Activated CD8-positive, alpha-beta memory T cell treated with anti-CD3 and anti-CD28 coated beads for 4 hours (primary cell): ENCODE measurements at places on chromosomes 7 and 10.

GRCh38 chr10:87038286-87038717 lies 18.2 kb downstream of the FAM25A start:
- no peak for DNase-seq

- no peak for DNase-seq
Measured at GRCh38 chr7:90455163-90456030, 14.0 kb upstream of the PTTG1IP2 start.

DNA sequence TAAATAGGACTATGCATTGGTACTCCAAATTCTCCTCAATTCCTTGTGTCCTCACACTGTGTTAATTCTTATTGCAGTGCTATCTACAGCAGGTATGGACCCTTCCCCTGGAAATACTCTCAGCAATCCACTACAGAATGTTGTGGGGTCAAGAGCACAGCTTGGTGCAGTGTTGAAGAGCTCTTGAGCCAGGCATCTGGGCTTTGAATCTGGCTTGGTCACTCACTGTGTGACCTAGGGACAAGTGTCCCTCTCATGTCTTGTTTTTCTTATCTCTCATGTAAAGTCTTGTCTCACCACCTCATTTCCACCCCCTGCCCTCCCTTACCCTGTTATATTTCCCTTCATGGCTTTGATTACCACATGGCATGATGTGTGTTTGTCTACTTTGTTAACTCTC lies 159.4 kb downstream of the RNLS start:
- DNase-seq: no peak

- no peak for DNase-seq
Measured at GRCh38 chr10:33739031-33739430, 404.6 kb upstream of the NRP1 start.

DNA sequence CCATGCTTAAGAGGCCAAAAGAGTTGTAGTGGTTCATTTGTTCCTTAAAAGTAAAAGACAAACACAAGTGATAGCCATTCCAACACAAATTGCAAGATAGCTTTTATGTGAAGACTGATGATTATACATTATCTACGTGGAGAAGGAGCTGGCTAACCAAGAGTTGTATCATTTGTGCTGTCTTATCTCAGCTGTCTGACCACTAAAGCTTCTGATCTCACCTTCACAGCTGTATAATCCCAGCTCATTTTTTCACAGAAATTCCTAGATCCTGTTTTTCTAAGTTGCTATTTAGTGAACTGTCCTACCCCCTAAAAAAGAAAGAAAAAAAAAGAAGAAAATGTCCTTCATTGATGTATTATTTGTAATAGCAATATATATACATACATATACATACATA lies 9.8 kb downstream of the USP6NL start:
- DNase-seq: no peak

GRCh38 chr7:125878235-125878956 lies 948.8 kb upstream of the POT1 start:
- no peak for DNase-seq

- no peak for DNase-seq
Measured at GRCh38 chr10:120477743-120478141, 20.7 kb downstream of the PLPP4 start.

DNA sequence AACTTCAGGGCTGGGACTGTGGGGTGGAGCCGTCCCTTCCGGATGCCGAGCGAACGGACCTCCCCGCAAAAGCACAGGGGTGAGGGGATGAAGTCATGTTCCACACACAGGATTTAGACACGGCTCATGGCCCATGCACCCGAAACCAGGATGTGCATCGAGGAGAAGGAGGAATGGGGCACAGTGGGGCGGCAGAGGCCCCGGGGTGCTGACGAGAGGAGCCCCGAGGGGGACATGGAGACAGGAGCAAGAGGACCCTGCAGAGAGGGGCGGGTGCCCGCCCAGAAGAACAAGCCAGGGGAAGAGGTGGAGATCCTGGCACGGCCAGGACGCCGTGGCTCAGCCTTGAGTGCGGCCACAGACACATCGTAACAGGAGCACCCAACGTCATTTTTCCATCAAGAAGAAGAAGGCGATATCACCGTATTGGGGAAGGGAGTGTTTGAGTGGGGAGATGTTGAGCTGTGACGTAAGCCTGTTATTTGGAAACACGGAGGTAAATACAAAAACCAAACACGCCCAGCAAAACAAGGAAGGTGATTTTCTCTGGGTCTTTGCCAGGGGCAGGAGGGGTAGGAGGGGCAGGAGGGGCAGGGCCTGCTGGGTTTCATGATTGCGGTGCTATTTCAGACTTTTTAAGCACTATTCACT lies 25.3 kb upstream of the FOXL3 start:
- no peak for DNase-seq

DNA sequence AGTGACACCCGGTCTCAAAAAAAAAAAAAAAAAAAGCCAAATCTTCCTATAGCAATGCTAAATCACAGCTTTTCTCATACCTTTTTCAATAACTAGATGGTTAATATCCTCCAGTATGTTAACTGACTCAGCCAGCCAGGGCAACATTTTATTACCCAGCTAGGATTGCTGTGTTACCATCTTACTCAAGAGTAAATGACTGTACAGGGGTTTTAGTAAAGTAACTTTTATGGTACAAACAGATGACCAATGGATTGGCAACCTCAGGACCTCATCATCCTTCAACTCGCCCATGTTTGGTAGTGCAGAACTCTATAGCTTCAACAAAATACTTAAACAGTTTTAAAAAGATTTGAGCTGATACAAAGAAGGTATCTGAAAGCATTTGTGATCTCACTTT lies 59.5 kb downstream of the HBP1 start:
- DNase-seq: no peak

DNA sequence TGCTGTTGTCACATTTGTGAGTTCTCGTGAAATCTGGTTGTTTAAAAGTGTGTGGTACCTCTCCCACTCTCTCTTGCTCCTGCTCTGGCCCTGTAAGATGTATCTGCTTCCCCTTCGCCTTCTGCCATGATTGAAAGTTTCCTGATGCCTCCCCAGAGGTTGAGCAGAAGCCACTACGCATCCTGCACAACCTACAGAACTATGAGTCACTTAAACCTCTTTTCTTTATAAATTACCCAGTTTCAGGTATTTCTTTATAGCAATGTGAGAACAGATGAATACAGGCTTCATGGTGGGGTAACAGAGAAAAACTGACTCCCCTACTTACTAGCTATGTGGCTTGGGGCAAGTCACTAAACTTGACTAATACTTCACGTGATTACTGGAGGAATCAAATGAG lies 18.0 kb upstream of the STEAP4 start:
- DNase-seq: no peak

DNA sequence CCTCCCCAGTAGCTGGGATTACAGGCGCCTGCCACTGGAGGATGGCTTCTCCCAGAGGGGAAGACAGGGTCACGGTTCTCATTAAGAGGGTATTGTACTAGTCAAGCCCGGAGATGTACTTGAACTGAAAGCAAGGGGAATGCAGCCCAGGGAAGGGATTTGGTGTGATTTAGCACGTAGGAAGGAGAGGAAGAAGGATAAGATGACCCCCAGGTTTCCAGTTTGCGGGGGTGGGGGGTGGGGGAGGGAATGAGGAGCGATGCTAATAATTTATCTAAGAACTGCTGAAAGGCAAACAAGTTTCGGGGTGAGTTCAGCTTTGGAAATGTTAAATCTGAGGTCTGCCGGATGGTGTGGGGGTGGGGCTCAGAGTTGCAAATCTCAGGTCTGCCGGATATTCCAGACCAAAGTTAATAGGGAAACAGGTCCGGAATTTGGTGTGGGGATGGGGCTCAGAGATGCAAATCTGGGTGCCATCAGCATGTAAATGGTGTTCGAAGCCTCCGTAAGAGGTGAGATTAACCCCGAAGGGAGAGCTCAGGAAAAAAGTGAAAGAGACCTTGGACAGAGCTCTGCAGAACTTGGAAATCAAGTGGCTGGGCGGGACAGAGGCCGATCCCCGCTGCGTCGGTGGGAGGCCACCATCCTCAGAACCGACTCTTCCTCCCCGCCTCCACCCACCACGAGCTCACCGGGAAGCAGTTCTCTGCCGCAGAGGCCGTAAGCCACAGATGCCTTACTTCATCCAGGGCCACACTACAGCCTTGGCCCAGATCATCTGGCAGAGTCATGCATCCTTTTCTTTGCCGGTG lies 1.6 kb upstream of the SEPHS1 start:
- DNase-seq: no peak

GRCh38 chr7:51013218-51013786 lies 230.6 kb upstream of the GRB10 start:
- no peak for DNase-seq

- DNase-seq: no peak
Measured at GRCh38 chr10:62075912-62076311, 174.4 kb downstream of the ARID5B start.

GRCh38 chr7:140249036-140249806 lies 72.4 kb upstream of the KDM7A start:
- DNase-seq: no peak

DNA sequence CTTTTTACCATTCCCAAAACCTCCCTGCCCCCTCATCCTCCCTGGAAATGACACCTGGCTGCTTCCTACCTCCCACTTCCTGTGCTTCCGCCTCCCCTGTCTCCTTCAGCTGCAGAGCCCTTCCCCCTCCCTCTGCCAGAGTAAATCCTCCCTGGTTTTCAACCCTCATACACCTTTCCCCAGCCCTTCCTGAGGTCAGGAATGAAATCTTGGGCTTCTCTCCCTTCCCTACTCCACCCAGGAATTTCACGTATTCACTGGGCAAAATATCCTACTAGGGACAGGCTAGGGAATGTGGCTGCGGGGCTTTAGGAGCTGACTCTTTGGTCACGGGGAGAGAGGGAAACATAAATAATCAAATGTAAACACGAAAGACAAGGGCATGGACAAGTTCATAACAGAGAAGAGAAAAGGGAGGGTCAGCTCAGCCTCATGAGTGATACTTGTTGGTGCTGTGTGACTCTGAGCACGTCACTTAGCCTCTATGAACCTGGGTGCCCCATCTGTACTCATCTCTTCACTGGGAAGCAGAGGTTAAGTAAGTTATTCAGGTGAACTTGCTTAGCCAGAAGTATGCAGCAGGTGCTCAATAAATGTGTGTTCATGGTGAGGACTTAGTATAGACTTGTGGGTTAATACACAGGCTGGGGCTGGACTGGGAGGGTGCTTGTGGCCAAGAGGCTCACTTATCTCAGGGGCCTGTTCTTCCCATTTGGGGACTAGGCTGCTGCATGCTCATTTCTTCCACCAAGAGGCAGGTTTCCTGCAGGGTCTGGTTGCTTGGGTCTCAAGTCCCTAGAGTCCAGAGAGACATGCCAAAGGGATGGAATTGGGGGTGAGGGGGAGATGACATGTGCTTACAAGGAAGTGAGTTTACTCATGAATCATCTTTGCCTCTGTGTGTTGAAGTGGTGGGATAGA lies 10.0 kb upstream of the DUSP5 start:
- DNase-seq: no peak

GRCh38 chr10:49371967-49372366 lies 23.9 kb downstream of the DRGX start:
- DNase-seq: no peak

DNA sequence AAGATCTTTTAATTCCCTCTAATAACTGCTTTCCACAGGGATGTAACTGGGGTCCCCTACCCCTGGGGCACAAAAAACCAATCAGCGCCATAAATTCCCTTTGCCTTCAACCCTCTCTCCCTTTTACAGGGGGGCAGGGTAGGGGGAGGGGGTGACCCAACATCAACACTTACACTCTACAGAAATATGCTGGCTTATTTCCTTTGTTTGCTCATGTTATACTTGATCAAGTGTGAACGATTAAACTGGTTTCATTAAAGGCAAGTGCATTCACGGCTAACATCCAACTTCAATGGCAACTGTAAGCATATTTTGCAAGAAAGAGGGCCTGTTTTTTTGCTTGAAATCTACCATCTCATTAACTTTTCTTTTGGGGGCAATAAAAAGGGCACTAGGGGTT lies 2.9 kb downstream of the CTBP2 start:
- DNase-seq: no peak

DNA sequence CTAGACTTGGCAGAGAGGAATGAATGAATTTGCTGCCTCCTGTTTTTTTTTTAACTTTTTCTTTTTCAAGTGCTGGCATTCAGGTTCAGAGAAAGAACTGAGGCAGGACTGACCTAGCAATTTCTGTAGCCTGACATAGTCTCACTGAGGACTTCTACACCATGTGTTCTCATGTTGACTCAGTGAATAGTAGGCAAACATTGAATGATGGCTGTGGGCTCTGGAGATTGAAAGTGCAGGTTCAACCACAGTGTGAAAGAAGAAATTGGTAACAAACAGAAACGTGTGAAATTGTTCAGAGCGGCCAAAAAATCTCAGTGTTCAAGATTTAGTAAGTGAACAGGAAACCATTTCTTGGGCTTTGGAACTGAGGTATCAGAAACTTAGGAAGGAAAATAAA lies 322.4 kb upstream of the GHITM start:
- DNase-seq: no peak

DNA sequence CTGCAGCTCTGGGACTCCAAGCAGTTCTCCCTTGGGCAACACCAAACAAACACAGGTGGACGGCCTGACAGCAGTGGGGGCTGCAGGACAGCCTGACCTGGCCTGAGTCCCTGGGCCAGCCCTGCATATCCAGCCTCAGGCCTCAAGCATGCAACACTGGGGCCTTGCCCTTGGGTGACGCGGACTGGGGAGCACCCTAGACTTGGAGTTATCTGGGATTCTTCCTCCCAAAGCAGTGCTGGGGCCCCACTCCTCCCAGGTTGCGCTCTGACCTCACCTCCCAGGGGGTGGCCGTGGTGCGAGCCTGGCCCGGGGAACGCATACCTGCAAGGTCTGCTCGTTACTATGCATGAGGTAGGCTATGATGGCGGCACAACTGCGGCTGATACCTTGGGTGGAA lies 6.2 kb upstream of the TMEM120A start:
- DNase-seq: no peak

DNA sequence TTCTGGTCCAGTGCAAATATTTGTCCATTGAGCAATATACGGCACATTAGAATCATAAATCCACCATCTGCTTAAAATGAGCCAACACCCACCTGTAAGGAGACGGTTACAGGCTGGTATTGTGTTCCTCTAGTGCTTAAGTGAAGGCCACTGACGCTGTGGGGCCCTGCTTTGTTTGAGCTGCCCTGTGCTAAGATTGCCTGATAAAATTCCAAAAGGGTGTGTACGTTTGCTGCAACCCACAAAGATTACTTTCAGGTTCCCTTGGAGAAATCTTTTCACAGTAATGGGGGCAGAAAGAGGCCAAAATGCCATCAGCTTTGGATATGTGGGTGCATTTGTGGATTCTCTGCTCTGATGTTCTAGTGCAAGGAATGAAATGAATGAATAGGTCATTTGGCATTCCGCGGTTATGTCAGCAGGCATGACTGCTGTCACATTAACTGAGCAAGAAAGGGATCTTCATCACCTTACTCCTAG lies 34.4 kb downstream of the AGR3 start:
- DNase-seq: no peak

- no peak for DNase-seq
Measured at GRCh38 chr10:91924212-91925021, 847 bp downstream of the BTAF1 start.
